Dorsolateral prefrontal cortex (tissue), 122 donors: ENCODE measurements at places on chromosomes 12 and 14. TPM values are rescaled to one million over a fixed set of nuclear protein-coding genes. Genes with fewer than 3 reads are reported as not detected.

MUCL1 gene
- total RNA-seq: not detected

DNA sequence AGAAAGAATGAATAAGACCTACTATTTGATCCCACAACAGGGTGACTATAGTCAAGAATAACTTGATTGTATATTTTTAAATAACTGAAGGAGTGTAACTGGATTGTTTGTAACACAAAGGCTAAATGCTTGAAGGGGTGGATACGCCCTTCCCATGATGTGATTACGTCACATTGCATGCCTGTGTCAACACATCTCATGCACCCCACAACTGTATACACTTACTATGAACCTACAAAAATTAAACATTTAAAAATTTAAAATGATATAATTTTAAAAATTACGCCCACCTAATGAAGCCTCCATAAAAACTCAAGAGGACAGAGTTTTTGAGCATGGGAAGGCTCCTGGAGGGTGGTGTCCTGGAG, 94.5 kb downstream of the SCARB1 start:
- DNase-seq: no peak

GRCh38 chr12:80679346-80680131, 27.9 kb upstream of the MYF6 start:
- DNase-seq: no peak

DNA sequence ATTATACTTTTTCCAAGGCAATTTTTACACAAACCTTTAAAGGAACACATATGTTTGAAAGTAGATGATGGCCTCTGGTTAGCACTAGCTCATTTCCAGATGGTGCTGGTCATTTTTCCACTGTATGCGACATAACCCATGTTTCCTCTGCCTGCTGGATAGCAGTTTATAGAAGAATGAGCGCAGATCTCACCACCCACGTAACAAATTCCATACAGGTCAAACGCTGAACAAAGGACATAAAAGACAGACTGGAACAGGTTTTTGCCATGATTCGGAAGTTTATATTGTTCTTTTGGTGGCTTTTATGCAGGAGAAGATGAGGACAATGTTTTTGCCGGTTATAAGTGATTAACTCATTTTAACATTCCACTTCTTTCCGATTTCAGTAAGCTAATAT, 30.7 kb downstream of the PPP1R36 start:
- DNase-seq: no peak

LRCOL1 gene
- not detected for total RNA-seq

GRCh38 chr14:92688434-92689375, 59.7 kb downstream of the LGMN start:
- peak; percentile 37 for DNase-seq

NFATC4 gene
- total RNA-seq: 10.4 TPM

UNG gene
- total RNA-seq: 22.0 TPM

DNA sequence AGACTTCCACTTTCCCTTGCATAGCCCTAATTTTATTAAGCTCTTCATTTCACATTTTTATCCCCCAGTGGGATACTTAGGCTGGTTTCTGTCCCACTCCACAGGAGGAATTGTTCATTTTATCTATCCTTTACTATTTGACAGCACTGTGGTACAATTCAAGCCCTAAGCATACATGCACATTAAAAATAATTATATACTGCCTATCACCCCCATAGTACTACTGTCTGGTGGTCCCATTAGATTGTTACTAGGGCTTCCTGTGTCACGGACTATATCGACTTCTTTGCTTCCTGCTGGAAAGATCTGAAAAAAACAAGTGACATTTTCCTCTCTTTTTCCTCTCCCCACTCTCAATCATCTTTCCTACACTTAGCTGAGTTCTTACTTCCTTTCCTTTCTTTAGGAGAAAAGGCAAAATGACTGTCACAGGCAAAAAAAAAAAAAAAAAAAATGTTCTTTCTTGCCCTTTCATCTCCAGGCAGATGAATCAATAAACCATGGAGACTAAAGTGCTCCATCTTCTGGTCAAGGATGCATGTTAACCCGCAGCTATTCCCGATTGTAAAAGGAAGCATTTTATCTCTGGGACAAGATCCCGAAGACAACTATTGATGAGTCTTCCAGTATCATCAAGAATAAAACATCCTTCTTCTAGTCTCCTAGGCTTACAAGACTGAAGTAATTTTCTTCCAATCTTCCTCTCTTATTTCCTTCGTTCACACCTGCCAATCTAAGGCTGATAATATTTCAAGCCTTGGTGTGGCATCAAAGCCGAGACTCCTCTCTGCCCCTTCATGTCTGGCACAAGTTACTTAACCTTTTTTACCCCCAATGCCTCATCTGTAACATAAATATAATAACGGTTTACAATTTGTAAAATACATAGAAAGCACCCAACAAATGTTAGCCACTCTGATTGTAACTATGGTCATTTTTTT, 94.4 kb upstream of the PLEKHG7 start:
- DNase-seq: no peak
